ENCODE measurements at places on chromosomes 4 and X. TPM values are rescaled to one million over a fixed set of nuclear protein-coding genes. Genes with fewer than 3 reads are reported as not detected.

- no peak for DNase-seq
These were observed 408.9 kb upstream of the CTSO start for GRCh38 chr4:156362581-156362980.

GRCh38 chrX:29478336-29479069 lies 736.9 kb upstream of the MAGEB2 start:
- peak; percentile 39 for DNase-seq

GRCh38 chr4:158788516-158788915 lies 19.7 kb downstream of the FNIP2 start:
- no peak for DNase-seq

DNA sequence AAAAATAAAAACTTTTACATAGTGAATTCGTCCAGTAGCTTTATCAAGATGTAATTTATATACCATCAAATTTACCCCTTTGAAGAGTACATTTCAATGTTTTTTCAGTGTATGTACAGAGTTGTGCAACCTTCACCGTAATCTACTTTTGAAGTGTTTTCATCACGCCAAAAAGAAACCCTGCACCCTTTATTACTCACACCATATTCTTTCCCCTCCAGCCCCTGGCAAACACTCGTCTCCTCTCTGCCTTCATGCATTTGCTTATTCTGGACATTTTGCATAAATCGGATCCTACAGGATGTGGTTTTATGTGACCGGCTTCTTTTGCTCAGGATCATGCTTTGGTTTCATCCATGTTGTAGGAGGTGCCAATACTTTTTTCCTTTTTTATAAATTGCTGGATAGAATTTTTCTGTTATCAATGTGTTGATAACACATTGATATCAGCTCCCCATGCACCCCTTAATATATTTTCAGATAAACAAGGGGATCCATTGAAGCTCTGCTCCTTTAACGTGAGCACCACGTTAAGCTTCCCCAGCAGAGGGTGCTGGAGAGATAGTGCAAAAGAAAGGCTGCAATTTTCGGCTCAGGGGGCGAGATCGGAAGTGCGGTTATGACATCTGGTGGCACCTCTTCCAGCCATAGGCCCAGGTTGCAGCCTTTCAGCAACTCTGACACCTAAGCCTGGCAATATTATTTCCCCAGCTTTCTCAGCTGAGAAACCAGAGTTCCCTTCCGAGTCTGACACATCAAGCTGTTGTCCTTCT lies 100.1 kb upstream of the VCX3B start:
- no peak for DNase-seq

DNA sequence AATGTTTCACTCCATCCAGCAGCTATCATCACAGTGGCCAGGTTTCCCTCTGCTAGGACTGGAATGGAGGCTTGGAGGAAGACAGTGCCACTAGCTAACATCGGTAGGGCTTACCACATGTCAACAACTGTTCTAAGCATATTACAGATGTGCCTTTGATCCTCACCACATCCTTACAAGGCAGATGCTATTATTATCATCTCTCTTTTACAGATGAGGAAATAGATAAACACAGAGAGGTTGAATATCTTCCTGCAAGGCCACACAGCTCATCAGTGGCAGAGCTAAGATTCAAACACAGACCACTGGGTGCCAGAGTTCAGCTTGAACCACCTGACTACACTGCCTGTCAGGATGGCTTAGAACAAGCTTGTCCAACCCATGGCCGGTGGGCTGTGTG lies 47.4 kb downstream of the MAMLD1 start:
- DNase-seq: no peak

- no peak for DNase-seq
These were observed 50.4 kb downstream of the MCUB start for GRCh38 chr4:109610489-109610888.

DNA sequence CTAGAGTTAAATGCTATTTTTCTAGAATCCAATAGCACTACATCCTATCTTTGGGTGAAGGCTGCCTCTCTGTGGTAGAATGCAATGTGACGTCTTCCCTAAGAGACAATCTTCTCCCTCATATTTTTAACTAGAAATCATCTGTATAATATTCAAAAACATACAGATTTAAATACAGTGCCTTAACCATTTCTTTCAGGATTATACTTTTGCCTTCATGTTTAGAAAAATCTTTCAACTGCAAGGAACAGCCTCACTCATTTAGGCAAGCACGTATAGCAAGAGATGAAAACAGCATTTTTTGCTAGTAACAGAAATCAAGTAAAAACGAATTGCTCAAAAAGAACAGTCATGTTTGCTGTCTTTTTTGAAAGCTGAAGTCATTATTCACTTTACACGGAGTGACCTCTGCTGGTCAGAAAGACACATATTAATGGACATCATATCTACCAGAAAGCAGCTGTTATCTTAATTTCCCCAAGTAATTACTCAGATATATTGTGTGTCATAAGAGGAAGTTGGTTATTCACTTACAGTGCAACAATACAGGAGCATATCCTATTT lies 422.3 kb downstream of the STPG2 start:
- no peak for DNase-seq

C4orf54 gene
- total RNA-seq: not detected

EREG gene
- 0.18 TPM for total RNA-seq

PNMA6E gene
- not detected for total RNA-seq

TGIF2LX gene
- total RNA-seq: not detected

SMAD1 gene
- 15.3 TPM for total RNA-seq
